ENCODE measurements at places on chromosomes 11 and 22.

GRCh38 chr22:41650229-41650628 is 29.1 kb downstream of the XRCC6 start:
- no peak for DNase-seq

GRCh38 chr22:35257002-35257320 is 332 bp upstream of the HMGXB4 start:
- DNase-seq: no peak

DNA sequence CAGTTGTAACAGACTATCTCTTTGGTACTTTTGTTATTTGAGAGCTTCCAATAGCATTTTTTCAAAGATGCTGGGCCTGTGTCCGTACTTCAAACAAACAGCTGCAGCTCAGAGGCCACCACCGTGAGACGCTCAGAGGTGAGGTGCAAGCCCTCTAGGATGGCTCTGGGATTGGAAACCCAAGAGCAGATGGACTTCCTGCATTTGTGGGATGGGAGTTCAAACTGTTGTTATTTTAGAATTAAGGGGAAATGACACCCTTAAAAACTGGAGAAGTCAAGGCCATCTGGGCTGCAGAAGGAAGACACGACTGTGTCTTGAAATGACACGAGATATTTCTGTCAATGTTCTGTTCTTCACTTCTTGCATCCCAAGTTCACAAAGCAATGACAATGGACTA is 9.2 kb upstream of the IL10RA start:
- no peak for DNase-seq

DNA sequence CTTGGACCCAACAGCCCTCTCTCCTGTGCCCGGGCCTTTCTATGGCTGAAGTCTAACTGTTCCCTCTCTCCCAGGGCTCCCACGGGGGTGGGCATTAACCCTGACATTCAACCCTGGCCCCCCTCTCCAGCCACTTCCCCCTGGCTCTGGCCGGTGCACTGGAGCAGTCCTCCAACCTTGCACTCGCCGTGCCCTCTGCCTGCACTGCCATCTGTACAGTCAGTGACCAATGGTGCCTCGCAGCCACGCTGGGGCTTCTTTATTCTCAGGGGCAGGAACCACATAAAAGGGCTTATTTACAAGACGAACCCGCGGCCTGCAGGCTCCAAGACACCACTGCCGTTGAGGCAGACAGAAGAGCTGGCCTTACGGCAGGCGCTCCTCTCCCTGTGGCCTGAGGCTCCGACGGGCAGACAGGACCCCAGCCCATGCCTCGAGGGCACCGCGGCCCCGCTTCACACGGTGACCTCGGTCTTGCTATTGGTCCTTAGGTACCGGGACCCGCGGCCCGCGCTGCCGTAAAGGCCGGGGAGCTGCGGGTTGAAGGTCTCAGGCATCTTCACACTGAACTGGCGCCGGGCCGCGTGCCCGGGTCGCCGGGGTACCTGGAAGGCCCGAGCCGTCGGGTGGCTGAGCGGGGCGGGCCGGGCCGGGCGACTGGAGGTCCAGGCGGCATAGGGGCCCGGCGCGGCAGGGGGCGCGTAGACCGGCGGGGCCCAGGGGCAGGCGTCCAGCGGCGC is 5.4 kb downstream of the SHISA8 start:
- DNase-seq: peak; percentile 21

- no peak for DNase-seq
These were observed 5.2 kb downstream of the IFT27 start for GRCh38 chr22:36770513-36771231.

GRCh38 chr22:32631507-32632255 is 157.1 kb downstream of the FBXO7 start:
- DNase-seq: no peak

DNA sequence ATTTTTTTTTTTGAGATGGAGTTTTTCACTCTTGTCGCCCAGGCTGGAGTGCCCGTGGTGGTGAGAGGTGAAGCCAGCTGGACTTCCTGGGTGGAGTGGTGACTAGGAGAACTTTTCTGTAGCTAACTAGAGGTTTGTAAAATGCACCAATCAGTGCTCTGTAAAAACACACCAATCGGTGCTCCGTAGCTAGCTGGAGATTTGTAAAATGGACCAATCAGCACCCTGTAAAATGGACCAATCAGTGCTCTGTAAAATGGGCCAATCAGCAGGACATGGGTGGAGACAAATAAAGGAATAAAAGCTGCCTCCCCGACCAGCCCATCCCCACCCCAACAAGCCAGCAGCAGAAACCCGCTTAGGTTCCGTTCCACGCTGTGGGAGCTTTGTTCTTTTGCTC is 4.4 kb upstream of the RAPSN start:
- no peak for DNase-seq

- peak; percentile 28 for DNase-seq
These were observed 118.4 kb downstream of the RBFOX2 start for GRCh38 chr22:35910003-35910769.

- no peak for DNase-seq
These were observed 342.3 kb downstream of the CADM1 start for GRCh38 chr11:115161876-115162275.

GRCh38 chr11:101920992-101921391 is 4.7 kb upstream of the ANGPTL5 start:
- no peak for DNase-seq

DNA sequence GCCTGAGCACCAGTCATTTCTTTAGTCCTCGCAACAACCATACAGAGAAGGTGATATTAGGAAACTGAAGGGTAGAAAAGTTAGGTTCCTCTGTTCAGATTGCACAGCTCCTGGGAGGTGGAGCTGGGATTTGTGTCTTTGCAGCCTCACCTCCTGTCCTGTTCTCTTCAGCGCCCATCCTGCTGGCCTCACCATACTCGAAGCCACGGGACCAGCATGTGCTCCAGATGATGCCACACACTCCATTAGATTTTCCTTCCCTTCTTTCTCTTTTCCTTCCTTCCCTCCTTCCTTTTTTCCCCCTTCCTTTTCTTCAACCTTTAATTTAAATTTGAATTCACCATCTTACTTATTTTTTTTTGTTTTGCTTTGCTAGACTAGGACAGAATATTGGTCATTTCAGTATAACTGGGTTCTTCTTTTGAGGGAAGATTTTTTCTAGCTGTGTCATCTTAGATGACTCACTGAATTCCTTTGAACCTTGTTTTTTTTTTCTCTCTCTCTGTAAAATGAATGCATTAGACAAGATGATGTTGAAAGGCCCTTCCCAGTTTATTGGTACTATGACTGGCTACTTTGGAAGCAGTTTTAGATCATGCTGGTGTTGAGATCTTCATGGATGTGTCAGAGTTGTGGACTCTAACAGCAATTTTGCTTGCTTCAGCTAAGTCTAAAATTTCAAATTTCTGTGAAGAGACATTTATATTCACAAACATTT is 662.5 kb upstream of the TENM4 start:
- DNase-seq: peak; percentile 95

Data from M059J (cell line).